ENCODE measurements at places on chromosomes 11 and 22. TPM values are rescaled to one million over a fixed set of nuclear protein-coding genes. Genes with fewer than 3 reads are reported as not detected.

The DGAT2 gene
- total RNA-seq: not detected

The CXCR5 gene
- total RNA-seq: not detected

The APOBEC3H gene
- total RNA-seq: not detected

The ZDHHC8 gene
- total RNA-seq: 102 TPM

The AQP11 gene
- total RNA-seq: 0.76 TPM

The TANGO2 gene
- 24.9 TPM for total RNA-seq

The RASSF7 gene
- total RNA-seq: 8.0 TPM

The WNT7B gene
- total RNA-seq: 2.3 TPM

The SUSD2 gene
- total RNA-seq: 4.2 TPM

The GRAP2 gene
- not detected for total RNA-seq

The UBQLNL gene
- total RNA-seq: 0.39 TPM

The MS4A6A gene
- total RNA-seq: not detected

The TM7SF2 gene
- total RNA-seq: 18.3 TPM

The OR5B21 gene
- total RNA-seq: not detected

The SLC5A4 gene
- total RNA-seq: not detected

The GAS2 gene
- 0.70 TPM for total RNA-seq

The FAM181B gene
- total RNA-seq: 0.35 TPM

The OR52E5 gene
- not detected for total RNA-seq

The KBTBD3 gene
- 3.0 TPM for total RNA-seq

The MPZL3 gene
- 0.37 TPM for total RNA-seq

The APBB1 gene
- total RNA-seq: 57.7 TPM
